ENCODE measurements at places on chromosomes 6 and 20.

DNA sequence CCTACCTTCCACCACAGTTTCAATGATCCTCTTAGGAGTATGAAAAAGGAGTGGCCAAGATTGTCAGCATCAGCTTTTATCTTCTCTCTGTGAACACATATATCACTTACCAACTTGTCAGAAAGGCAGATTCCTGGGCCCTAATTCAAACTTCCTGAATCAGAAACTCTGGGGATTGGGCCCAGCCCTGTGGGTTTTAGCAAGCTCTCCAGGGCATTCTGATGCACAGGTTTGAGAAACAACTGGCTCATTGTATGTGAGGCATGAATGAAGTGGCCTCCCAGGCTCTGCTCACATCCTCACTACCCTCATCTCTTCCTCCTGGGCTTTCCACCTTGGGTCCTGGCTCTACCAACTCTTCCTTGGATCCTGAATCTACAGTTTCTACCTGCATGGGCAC, 13.2 kb upstream of the THBD start:
- no peak for DNase-seq

GRCh38 chr6:452301-453067, 60.9 kb downstream of the IRF4 start:
- no peak for DNase-seq

DNA sequence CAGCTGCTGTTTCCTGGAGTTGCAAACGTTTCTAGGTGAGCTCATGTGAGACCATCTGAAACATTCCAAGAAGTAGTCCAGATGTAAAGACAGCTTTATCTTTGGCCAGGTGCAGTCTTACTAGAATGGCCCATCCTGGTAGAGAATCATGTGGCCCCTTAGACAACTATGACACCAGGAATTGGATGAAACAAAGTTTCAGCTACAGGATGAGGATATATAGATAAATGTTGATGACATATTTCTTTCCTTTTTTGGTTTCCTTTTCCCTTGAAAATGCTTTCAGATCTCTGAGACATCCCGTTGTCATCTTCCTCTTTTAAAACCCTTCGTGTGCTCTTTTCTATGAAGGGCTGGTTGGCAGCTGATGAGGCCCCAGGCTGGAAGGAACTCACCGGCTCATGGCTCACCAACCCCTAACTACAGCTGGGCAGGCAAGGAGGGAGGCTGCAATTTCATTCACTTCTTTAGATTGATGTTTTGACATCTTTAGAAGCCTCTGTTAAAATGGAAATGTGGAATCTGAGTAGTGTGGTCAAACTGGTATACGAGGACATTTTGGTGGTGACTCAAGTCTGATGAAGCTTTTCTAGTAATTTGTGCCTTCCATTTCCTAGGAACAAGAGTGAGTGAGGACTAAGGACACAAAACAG, 167.9 kb upstream of the TNFAIP3 start:
- peak; percentile 90 for DNase-seq

GRCh38 chr6:28981431-28981832, 23.7 kb downstream of the ZNF311 start:
- DNase-seq = peak; percentile 77

- no peak for DNase-seq
Observed at GRCh38 chr6:3443221-3443515, 13.7 kb downstream of the SLC22A23 start.

GRCh38 chr6:5906842-5907241, 99.9 kb downstream of the NRN1 start:
- DNase-seq = no peak

GRCh38 chr6:106963544-106963943, 11.0 kb downstream of the CD24 start:
- no peak for DNase-seq
